ENCODE measurements at places on chromosomes 3 and 15. TPM values are rescaled to one million over a fixed set of nuclear protein-coding genes. Genes with fewer than 3 reads are reported as not detected.

SLCO2A1 gene
- total RNA-seq = not detected

ITIH1 gene
- not detected for total RNA-seq

APOD gene
- not detected for total RNA-seq

CCR8 gene
- total RNA-seq = 0.75 TPM

SETMAR gene
- total RNA-seq = 19.3 TPM

PLA2G4F gene
- total RNA-seq = not detected

TTLL3 gene
- 49.8 TPM for total RNA-seq

TIMP4 gene
- 0.34 TPM for total RNA-seq

SOX14 gene
- not detected for total RNA-seq

SRP14 gene
- total RNA-seq = 124 TPM

TEX55 gene
- total RNA-seq = not detected

COL6A5 gene
- total RNA-seq = not detected

CHD2 gene
- total RNA-seq = 149 TPM

WDR48 gene
- 36.5 TPM for total RNA-seq

CHL1 gene
- total RNA-seq = not detected

GNB4 gene
- 0.75 TPM for total RNA-seq

TUSC7 gene
- total RNA-seq = not detected

IQGAP1 gene
- total RNA-seq = 334 TPM

JAGN1 gene
- total RNA-seq = 27.1 TPM

RETNLB gene
- not detected for total RNA-seq

Data from activated CD4-positive, alpha-beta T cell treated with anti-CD3 and anti-CD28 coated beads for 36 hours (primary cell).